ENCODE measurements at places on chromosomes 7 and 10.

GRCh38 chr7:107842213-107842612, 39.2 kb upstream of the SLC26A3 start:
- DNase-seq, result no peak

DNA sequence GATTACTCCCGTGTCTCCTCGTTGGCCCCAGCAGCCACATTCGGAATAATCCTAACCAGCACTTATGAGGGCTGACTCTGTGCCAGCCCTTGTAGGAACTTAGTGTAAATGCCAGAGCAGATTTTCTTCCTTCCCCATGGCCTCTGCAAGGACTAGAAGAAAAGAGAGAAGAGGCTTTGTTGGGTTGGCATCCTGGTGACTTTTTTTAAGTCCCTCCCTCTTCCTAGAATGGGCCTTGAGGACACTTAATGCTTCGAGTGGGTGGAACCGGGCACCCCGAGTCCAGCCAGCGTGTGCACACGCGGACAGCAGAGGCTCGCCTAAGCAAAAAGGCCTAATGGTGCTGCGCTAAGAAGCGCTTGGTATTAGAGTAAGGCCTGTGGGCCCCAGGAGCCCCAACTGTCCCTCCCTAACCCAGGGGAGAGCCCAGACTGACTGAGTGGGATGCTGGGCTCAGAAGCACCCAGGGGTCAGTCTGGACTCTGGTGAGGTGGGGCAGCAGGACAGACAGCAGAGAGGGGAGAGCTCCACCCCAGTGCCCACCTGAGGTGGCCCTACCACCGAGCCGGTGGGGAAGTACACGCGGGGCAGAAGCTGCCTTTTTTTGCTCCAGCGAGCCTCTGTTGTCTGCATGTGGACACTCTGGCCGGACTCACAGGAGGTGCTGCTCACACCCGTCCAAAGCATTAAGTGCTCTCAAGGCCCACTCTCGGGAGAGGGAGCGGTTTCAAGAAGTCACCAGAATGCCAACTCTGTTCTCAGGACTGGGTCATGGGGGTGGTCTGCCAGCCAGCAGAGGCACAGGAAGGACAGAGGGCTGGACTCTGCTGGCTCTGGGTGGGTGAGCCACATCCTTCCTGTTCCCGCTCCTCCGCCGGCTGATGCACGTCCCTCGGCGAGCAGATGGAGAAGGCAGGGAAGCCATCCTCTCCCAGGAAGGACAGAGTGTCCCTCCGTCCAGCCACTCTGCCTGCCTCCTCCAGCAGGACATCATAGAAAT, 12.5 kb downstream of the ITPRIP start:
- DNase-seq, result no peak

DNA sequence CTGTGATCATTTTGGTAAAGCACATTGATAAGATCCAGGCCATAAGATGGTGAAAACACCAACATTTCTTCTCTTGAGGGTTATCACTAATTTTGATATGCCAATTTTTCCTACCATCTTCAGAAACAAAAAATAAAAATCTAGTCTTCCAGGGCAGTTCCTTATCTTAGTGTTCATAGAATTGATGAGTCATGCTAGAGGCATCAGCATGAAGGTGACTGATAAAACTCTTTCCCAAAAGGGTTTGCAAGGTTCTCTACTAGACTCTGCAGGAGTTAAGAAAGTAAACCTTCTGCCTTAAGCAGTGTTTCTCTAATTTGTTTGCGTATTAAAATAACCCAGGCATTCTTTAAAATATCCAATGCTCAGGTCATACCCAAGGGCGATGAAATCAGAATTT, 483.1 kb upstream of the CNTNAP2 start:
- no peak for DNase-seq

DNA sequence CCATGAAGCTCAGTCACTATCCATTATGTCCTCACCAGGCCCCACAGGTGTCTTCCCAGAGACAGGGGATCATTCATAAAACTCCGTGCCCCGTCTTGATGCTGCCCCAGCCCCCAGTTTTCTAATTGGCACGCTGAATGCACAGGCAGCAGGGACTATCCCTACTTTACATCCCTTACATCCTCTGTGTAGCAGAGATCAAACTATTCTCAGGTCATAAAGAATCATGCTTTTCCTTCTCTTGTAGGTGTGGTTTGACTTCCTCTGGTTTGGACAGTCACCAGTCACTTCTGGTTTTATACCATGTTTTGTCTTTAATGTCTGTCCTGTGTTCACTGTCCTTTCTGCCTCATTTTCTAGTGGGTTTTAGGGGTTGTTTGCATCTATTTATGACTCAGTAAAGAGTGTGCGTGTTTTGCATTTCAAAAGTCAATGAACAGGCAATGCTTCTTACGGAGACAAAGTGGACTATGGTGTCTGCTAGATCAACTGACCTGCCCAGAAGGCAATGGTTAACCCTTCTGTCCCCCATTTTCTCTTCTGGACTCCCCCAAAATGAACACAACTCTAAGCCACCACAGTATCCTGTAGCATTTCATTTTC, 140.4 kb upstream of the NPVF start:
- DNase-seq, result no peak

- DNase-seq, result no peak
These were observed 46.5 kb upstream of the GLI3 start for GRCh38 chr7:42283553-42283952.

- no peak for DNase-seq
These were observed 130.7 kb downstream of the TRRAP start for GRCh38 chr7:99008921-99009530.

- no peak for DNase-seq
These were observed 184.5 kb downstream of the ADK start for GRCh38 chr10:74335501-74335900.

- DNase-seq, result no peak
These were observed 160.4 kb upstream of the AGR3 start for GRCh38 chr7:17042211-17042610.

DNA sequence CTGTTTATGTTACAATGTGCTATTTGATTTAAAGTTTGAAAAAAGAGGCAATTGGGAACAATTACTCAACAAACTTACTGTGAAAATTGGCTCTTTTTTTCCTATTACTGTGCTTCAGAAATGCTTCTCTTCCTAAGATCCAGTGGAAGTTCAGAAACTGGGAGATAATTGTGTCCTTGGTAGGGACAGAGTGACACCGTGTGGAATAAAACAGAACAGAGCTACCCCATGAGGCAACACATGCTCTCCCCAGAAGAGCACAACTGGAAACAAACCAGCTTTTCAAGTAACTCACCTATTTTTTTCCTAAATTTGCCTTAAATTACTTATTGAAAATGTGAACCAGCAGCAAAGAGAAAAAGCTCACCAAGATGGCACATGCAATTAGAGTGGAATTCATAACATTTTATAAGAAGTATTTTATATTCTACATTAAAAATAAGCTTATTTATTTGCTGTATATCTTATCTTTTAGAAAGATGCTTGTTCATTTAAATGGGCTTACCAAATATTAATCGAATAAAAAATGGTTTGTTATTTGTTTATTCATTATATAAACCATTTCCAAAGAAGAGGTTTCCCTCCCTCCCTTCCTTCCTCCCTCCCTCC, 346.1 kb upstream of the ANKRD30A start:
- no peak for DNase-seq

DNA sequence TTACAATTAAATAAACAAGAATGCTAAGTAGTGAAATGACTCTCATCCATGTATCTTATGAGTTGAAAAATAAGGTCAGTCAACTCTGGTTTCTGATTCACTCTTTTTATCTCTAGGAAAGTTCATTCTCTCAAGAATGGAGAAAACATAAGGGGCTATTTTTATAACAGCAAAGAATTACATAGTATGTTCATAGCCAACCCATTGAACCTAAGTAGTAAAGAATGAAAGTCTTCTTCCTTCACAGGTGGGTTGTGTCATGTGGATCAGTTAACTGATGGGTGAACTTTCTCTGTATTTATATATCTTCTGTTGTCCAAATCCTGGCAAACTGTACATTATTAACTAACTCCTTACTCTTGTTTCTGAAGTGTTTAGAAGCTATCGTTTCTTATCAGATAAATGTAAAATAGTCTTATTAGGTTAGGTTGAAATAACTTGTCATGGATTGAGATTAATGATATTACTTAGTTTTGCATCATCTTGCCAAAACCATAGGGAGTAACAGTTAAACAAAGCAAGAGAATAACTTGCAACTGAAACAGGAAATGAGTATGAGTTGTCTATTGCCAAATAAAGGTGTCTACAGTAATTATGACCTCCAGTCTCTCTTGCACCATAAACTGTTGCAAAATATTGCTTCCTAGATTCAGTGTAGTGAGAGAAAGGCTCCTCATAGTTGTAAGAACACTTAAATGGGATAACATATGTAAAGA, 86.8 kb downstream of the ANKRD7 start:
- no peak for DNase-seq

DNA sequence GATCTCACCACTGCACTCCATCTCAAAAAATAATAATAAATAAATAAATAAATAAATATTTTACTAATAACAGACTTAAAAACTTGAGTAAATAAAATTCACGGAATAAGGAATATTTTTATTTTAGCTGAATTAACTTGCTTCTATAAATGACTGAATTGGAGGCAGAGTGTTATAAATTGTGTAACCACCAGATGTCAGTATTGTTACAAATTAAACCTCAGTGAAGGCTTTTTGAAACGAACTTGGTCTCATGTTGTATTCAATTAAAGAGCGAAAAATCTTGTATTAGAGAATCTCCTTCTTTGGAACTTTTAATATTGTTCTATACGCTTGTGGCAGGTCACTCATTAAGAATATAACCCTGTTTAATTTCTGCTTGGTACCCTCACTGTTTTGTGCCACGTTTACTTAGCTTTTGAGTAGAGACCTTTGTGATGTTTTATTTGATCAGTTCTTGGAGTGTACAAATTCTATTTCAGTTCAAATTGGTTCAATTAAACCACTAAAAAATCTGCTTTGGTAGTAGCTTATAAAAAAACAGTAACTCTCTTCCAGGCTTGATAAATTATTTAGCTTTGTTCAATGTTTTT, 45.6 kb upstream of the SCIN start:
- no peak for DNase-seq

DNA sequence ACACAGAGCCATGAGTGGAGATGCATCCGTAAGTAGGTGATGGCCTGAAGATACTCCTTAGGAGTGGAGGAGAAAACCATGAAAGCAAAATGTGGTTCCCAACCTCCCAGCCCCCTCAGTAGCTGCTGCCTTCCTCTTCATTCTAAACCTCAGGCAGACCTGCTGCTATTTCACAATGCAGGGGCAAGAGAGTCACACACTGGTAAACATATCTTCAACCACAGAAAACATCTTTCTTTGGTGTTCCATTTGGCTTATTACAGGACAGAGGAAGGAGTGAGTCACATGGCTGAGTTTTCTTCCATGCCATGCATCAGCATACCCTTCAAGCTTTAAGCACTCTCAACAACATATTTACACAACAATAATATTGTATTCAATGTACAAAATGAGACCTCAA, 342.1 kb downstream of the BMPER start:
- no peak for DNase-seq

DNA sequence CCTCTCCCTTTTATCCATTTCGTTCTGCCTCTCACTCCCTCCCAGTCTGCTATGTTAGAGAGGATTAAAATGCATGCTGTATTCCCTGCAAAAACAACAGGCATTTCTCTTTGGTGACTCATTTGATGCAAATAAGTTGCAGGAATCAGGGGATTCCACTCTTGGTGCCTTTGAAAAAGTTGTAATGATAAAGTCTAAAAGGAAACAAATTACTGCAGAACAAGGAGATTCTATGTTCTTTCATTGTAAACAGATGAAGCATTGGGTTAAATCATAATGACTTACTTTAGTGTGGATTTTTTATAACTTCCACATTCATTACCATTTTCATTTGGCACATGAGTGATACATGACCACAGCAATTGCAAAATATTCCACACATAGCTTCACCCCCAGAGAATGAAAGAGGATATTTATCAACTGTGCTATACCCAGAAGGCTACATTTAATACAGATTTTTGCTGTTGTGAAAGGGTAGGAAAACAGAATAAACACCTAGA, 33.4 kb upstream of the ABLIM1 start:
- DNase-seq, result no peak

GRCh38 chr7:39313376-39313775, 252.8 kb upstream of the YAE1 start:
- no peak for DNase-seq

- no peak for DNase-seq
These were observed 21.3 kb upstream of the TMEM254 start for GRCh38 chr10:80057171-80057570.

DNA sequence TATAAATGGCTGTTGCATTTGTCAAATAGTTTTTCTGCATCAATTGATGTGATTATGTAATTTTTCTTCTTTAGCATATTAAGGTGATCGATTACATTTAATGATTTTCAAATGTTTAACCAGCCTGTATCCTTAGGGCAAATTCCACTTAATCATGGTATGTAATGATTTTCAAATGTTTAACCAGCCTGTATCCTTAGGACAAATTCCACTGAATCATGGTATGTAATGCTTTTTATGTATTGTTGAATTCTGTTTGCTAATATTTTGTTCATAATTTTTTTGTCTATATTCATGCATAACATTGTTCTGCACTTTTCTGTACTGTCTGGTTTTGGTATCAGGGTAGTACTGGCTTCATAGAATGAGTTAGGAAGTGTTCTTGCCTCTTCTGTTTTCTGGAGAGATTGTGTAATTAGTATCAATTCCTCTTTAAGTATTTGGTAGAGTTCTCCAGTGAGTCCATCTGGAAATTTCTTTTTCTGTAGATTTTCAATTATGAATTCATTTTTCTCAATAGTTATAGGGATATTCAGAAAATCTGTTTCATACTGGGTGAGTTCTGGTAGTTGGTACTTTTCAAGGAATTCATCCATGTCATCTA, 393.2 kb upstream of the FOXK1 start:
- DNase-seq, result no peak

GRCh38 chr7:30327813-30328212, 43.4 kb downstream of the ZNRF2 start:
- DNase-seq, result no peak

DNA sequence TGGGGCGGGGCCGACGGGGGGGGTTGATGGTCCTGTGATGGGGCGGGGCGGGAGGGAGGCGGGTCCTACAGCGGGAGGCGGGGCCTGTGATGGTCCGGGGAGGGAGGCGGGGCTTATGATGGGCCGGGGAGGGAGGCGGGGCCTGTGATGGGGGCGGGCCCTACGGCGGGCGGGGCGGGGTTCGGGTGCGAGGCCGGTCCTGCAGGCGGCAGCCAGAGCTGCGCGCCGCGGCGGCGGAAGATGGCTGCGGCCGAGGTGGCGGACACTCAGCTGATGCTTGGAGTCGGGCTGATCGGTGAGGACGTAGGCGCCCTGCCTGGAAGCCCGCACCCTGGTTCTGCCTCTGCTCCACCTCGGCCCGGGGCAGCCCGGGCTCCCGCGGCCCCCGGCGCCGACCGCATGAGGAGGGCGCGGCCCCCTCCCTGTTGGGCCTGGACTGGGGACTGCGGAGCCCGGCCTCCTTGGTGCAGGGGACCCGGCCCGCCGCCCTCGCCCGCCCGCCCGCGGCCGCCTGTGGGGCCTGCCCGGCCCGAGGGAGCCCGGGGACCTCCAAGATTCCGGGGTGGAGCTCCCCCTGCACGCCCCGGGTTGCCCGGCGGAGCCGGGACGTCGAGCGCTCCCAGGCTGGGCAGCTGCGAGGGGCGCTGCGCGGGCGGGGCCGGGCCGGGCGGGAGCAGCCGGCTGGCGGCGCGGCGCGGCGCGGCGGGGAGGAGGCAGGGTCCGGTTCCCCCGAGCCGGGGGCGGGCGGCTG, at the start of gene DENND10:
Gene DENND10, plus strand, starts transcription at position 211 of the 751 bp plus-strand sequence. Its CDS starts 30 bp downstream, at position 241.
- DNase-seq, result peak; percentile 86

All from 8988T (cell line).